Karpas-422 (cell line): ENCODE measurements at places on chromosomes 5 and 9. TPM values are rescaled to one million over a fixed set of nuclear protein-coding genes. Genes with fewer than 3 reads are reported as not detected.

SOX30 gene
- total RNA-seq = not detected in 2 replicates

SPATA9 gene
- not detected in 2 replicates for total RNA-seq

IQGAP2 gene
- total RNA-seq = not detected in 2 replicates

DNM1 gene
- 0.65 and 5.0 TPM in 2 replicates for total RNA-seq

LRRTM2 gene
- total RNA-seq = 0.25 TPM in 1 of 2 replicates, not detected in the other

LRRC14B gene
- total RNA-seq = 0.48 TPM in 1 of 2 replicates, not detected in the other

SHISAL2B gene
- not detected in 2 replicates for total RNA-seq

APBA1 gene
- not detected in 2 replicates for total RNA-seq

HTR4 gene
- not detected in 2 replicates for total RNA-seq

FRRS1L gene
- not detected in 2 replicates for total RNA-seq

CXXC5 gene
- 2.8 and 2.9 TPM in 2 replicates for total RNA-seq

AMBP gene
- total RNA-seq = not detected in 2 replicates

PPP2R2B gene
- not detected in 2 replicates for total RNA-seq

GZMA gene
- total RNA-seq = not detected in 2 replicates

AIF1L gene
- total RNA-seq = not detected in 2 replicates

NOXA1 gene
- 0.51 TPM in 1 of 2 replicates, not detected in the other for total RNA-seq

BARX1 gene
- total RNA-seq = not detected in 2 replicates

KCNMB1 gene
- not detected in 2 replicates for total RNA-seq

CACNA1B gene
- not detected in 2 replicates for total RNA-seq

ECM2 gene
- total RNA-seq = 0.11 TPM in 1 of 2 replicates, not detected in the other

WNT8A gene
- total RNA-seq = not detected in 2 replicates
